Myocyte (in vitro differentiated cells): ENCODE measurements at places on chromosomes 11 and 22.
A peak's percentile ranks its signal among the peaks of the same experiment; 100 is the strongest.

- DNase-seq: no peak
Observed at GRCh38 chr11:3010004-3010403, 17.9 kb upstream of the NAP1L4 start.

GRCh38 chr11:123187665-123188507 is 7.2 kb downstream of the CLMP start:
- DNase-seq: peak; percentile 23

- DNase-seq: peak; percentile 5
Observed at GRCh38 chr11:26522912-26523610, 49.0 kb downstream of the MUC15 start.

GRCh38 chr11:89613911-89614310 is 96.2 kb upstream of the TRIM77 start:
- DNase-seq: no peak

DNA sequence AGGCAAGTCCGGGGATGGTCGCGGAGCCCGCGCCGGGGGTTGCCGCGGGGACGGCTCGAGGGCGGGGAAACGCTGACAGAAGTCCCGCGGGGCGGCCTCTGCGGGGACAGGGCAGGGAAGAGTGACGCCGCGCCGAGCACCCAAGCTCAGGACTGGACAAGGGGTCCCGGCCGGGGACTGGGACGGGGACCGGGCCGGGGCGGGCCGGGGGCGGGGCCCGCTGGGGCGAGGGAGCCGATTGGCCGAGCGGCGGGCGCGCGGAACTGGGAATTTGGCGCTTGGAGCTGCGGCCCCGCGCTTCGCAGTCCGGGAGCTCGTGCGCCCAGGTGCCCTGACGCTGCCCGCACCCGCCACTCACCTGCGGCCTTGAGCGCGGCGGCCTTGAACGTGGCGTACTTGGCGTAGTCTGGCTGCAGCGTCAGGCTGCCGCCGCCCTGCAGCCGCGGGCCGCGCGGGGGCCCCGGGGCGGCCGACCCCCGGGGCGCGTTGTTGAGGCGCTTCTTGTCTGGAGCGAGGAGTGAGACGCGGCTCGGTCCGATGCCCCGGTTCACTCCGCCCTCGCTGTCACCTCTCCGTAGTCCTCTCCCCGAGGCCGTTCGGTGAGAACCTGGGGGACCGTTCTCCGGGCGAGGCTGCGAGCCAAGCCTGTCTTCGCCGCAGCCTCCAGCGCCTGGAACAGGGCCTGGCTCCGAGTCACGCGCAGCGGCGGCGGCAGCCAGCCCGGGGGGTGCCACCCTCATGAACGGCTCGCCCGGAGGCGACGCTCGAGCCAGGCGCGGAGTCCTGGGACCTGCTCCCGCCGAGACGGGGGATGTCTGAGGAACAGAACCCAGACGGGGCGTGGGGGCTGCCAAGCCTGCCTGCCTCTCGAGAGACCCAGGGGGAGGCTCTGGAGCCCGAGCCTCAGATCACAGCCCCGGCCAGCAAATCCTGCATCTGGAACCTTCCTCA is 4.5 kb downstream of the SHISA8 start:
- no peak for DNase-seq

DNA sequence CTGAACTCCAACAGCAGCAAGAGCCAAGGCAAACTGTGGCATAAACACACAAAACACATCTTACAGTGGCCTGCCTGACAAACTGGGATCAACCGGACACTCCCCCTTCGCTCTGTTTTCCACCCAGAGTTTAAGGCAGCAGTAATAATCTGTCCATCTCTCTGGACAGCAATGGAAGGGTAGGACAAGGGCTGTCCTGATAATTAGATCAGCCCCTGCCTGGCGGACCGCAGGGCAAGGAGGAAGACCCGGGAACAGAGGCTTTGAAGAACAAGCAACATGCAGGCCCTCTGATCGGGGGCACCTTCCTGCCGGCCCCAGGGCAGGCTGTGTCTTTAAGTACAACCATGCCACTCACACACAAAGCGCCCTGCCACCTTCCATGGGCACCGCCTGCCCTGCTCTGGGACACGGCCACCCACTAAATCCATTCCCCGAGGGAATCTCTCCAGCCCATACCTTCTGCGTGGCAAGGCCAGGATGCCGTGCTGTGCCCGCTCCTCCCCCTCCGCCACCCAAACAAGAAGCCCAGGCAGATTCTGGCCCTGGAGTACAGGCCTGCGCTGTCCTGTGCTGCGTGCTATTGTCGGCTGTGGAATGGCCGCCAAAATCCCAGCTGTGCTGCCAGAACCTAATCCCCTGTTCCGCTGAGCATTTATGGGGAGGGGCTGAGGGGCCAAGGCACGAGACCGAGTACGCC is 38.8 kb downstream of the NUMA1 start:
- DNase-seq: peak; percentile 94

GRCh38 chr11:27242591-27242990 is 120.4 kb downstream of the CCDC34 start:
- peak; percentile 63 for DNase-seq

DNA sequence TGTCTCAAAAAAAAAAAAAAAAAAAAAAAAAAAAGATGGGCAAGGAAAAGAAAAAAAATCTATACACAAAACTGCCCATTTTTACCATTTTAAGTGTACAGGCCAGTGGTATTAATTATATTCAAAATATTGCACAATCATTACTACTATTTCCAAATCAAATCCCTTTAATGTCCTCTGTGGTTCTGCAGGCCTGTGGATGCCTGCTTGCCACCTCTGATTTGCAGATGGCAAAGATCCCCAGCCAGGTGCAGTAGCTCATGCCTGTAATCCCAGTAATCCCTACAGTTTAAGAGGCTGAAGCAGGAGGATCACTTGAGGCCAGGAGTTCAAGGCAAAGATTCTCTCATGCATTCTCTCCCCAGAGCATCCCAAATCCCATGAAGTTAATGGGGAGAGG is 20.2 kb downstream of the RFPL1 start:
- DNase-seq: no peak

- no peak for DNase-seq
Observed at GRCh38 chr22:25663654-25664053, 78.3 kb upstream of the MYO18B start.

DNA sequence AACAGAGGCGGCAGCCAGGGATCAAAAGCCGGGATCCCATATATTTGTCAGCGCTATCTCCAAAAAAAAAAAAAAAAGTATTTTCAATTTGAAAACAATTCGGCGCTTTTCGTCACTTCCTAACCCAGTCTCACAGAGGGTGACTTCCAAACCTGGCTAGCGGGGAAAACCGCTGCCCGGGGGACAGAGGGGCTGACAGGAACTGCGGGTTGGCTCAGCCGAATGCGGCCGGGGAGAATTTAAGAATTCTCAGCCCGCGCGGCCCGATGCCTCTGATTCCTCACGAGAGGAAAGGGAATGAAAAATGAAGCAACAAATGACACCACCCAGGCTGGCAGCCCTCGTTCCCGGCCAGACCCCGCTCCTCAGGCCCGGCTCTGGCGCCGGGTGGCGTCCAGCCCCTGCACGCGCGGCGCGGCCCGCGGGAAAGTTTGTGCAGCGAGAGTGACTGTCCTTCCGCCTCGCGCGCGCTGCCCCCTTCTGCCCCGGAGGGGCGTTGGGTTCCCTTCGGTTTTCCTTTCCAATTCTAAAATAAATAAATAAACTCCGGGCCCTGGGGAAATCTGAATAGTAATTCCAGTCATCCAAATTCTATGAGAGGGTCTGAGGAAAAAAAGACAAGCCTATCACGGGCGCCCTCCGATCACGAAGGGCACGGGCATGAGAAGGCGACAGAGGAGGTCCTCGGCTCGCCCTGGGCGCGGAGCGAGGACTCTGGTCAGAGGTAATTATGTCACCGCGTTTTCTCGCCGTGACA is 4.8 kb upstream of the PAX6 start:
- DNase-seq: peak; percentile 30

- no peak for DNase-seq
Observed at GRCh38 chr22:44409211-44409973, 88.6 kb downstream of the RTL6 start.

GRCh38 chr11:77127920-77128691 is at the start of gene MYO7A:
TSS of gene MYO7A (plus strand) at chr11:77128246. CDS start at chr11:77130635, 2,389 bp downstream.
- peak; percentile 87 for DNase-seq

DNA sequence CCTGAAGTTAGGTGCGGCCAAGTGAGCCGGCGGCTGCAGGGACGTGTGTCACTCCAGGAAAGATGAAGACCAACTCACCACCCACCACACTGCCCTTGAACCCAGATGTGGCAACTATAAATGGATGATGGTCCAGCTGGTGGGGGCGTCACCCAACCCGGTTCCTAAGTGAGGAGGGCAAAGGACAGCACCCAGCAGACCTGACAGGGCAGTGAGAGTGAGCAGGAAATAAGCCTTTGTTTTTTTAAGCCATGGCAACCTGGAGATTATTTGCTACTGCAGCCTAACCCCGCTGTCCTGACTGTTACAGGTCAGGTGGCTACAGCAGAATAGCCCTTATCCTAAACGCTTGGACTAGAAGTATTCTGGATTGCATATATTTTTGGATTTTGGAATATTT is 228.9 kb downstream of the CTTN start:
- no peak for DNase-seq

- no peak for DNase-seq
Observed at GRCh38 chr11:44033856-44034255, 13.9 kb upstream of the ACCSL start.

DNA sequence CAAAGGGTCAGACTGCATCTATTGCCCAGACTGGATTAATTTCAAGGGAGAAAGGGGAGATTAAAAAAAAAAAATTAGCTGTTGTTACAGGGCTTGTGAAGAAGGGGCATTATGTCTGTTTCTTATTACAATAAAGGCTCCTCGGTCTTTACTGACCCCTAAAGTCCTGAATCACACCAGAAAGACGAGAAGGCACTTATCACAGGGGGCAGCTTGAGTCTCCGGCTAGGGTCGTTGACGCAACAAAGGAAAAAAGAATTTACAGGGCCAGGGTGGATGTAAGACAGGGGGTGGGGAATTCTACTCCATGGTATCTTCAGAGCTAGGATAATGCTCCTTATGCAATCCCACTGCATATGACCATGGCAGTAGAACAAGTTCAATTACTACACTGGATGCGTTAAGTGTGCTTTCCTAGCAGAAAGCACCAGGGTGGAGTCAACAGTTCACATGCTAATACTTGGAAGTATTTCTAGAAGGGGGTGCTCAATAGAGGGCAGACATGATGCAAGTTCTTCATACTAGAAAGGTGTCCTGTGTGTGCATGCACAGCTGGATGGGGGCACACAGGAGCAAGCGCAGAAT is 16.5 kb downstream of the DDX17 start:
- no peak for DNase-seq

- no peak for DNase-seq
Observed at GRCh38 chr11:67680696-67681470, 6.5 kb upstream of the ALDH3B2 start.

- no peak for DNase-seq
Observed at GRCh38 chr22:19957445-19957844, 15.8 kb upstream of the TXNRD2 start.

DNA sequence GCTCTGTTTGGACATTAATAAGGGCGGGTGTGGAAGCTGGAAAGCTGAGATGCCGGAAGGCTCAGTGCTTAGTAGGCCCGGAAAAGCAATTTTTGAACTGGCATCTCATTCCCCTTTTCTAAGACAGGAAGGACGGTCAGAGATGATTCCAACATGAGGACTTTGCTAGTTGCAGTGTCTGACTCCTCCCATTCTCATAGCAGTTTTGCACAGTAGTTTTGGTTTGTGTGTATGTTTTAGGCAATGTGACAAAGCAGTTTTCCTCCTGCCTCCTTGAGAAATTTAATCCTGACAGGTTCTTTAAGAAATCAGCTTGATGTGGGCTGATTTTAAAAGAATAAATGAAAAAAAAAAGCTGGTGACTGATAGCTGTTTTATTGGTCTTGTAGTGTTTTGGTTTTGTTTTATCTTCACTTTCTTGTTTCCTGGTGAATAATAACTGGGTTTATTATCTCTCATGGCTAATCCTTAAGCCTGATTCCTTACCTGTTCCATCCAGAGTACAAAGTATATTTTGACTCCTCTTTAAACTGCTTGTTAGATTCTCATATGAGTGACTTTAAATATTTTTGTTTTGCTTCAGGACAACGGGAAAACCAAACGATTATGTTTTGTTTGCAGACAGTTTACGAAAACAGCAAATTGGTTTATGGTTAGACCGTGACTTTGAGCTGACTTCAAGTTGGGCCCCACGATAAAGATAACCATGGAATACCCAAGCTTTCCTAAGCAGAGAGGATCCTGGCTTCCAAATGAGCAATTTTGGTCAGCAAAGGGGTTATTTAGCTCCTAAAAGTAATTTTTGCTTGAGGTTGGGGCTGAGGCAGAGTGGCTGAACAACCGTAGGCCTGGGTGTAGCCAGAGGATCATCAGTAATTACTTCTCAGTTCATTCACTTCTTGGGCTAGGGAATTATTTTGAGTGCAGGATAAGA is 3.4 kb downstream of the PTPRJ start:
- peak; percentile 13 for DNase-seq

DNA sequence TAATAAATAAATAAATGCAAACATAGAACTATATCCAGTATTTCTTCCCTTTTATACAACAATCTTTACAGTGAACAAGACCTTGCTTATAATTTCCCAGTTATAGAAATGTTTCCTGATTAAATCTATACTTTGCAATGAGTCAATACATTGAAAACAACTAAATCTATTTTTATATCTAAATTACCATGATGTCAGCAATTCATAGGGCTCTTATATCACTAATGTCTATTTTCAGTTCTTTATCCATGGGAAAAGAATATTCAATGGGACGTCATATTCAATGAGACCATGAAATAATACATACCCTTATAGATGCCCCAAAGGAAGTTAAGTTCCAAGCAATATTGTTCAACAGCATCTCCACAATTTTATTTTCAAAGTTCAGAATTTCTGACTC is 359.9 kb downstream of the CASP12 start:
- DNase-seq: no peak

GRCh38 chr11:88655196-88655595 is 317.7 kb upstream of the CTSC start:
- no peak for DNase-seq

DNA sequence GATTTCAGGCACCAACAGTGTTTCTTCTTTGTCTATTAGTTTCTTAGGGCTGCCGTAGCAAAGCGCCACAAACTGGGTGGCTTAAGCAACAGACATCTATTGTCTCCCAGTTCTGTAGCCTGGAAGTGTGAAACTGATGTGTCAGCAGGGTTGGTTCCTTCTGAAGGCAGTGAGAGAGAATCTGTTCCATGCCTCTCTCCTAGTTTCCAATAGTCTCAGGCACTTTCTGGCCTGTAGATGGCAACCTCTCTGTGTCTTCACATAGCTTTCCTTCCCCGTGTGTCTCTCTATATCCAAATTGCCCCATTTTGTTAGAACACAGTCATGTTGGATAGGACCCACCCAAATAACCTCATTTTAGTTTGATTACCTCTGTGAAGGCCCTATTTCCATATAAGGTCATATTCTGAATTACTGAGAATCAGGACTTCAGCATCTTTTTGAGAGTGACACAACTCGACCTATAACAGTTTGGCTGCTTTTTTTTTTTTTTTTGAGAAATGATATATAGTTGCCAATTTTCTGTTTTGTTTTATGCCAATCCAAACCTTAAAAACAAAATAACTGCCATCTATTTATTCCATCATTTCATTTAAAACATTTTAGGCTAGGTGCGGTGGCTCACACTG is 108.2 kb downstream of the SLC36A4 start:
- DNase-seq: peak; percentile 28

GRCh38 chr11:30424844-30425243 is 101.9 kb downstream of the ARL14EP start:
- peak; percentile 92 for DNase-seq

GRCh38 chr11:13316528-13316961 is 39.0 kb downstream of the BMAL1 start:
- peak; percentile 87 for DNase-seq
